Activated effector memory CD4-positive, alpha-beta T cell treated with Interleukin-2 at 50 U/mL for 16 hours (primary cell): ENCODE measurements at places on chromosomes 5 and 9.

DNA sequence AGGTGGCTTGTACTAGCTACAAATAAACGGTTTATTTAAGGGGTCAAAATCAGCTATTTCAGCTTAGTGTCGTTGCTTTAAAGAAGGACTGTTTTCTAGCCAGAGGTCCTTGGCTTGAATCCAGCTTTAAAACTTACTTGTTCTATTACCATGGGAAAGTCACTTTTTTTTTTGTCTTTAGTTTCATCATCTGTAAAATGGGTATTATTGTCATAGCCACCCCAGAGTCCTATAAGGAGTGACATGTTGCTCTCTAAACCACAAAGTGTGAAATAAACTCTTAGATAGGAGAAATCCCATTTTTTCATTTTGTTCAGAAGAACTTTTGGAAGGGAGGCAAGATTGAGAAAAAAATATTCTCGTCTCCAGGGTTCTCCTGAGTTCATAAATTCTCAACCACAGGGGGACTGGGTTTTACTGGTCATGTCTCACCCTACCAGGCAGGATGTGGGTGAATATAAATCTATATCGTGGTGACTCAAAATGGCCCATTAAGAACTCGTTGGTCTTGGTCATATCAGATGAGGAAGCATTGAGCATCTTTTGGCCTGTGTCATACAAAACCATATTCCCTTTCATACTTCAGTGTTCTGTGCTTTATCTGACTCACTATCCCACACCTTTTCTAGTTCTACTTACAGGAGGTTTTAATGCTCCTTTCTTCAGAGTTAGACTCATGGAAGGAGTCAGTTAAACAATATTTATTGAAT is 202.7 kb upstream of the NR3C1 start:
- DNase-seq, result no peak

DNA sequence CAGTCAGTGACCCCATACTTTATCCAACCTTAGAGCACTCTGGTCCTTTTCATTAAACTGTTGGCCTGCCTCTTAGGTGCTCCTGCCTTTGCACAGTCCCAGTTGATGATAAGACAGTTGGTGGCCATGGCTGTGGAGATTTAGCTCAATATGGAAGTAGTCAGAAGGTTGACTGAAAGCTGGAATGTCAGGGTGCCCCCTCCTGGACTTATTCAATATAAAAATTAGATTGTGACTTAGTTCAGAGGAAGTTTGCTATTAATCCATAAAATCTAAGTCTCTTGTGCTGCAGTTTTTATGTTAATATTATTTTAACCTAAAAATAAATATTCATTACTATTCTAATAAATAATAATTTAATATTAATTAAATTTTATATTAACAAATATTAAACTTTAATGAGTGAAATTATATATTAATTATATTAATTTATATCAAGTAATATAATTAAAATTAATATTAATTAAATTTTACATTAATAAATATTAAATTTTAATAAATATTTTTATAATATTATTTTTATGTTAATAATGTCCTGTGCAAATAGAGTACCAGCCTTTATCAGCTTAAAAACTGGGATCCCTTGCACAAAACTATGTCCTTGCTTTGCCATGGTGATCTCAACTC is 77.7 kb upstream of the ADAMTSL1 start:
- no peak for DNase-seq

- no peak for DNase-seq
Measured at GRCh38 chr9:4070266-4070665, 229.6 kb downstream of the GLIS3 start.

- DNase-seq, result no peak
Measured at GRCh38 chr9:133429641-133430161, 7.5 kb downstream of the ADAMTS13 start.

DNA sequence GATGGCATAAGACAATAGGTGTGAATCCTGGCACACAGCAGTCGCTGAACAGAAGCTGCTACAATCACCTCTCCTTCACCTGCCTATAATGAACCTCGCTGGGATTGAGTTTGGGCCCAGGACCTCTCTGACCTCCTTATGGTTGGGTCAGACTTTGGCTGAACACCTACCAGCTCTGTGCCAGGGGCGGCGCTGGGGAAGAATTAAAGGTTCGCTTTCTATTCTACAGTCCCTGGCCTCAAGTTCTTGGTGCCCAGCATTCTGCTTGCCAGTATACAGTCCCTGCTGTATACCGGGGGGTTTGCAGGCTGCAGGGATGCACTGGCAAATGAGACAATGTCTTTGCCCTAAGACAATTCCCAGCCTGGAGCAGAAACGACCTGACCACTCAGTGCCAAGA is 895 bp upstream of the STRBP start:
- no peak for DNase-seq

- no peak for DNase-seq
Measured at GRCh38 chr5:52476346-52476745, 311.4 kb upstream of the ITGA1 start.

DNA sequence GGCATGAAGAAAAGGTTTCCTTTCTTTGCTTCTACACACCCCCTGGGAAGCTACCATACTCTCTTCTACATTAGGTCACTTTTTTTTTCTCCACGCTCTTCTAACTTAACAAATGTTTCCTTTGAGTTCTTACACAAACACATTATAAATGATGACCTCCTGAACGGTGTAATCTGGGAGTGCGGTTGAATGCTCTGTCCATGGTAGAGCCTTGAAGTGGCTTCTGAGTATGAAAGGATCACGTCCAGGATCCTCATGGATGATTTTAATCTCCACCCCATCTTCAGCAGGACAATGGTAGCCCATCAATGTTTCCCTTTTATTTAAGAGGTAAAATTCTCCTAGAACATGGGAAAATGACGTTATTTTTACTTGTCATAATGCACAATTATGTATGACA is 587.3 kb downstream of the SEMA5A start:
- no peak for DNase-seq

DNA sequence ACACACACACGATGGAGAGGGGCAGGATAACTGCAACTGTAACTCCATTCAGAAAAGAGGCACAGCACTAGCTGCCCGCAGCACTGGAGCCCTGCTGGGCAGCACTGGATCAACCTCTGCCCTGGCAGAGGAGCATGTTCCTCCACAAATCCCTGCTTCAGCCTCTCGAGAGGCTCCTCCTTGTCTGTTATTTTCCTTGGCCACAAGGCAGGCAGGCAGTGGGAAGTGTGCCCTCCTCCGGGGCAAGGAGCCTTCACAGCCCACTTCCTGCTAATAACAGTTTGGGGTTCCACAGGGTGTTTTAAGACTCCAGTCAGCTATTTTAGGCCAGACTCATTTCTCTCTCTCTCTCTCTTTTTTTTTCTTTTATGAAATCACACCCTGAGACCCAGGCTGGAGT is 11.8 kb downstream of the FXN start:
- no peak for DNase-seq

- no peak for DNase-seq
Measured at GRCh38 chr9:17116400-17116837, 18.4 kb upstream of the CNTLN start.

DNA sequence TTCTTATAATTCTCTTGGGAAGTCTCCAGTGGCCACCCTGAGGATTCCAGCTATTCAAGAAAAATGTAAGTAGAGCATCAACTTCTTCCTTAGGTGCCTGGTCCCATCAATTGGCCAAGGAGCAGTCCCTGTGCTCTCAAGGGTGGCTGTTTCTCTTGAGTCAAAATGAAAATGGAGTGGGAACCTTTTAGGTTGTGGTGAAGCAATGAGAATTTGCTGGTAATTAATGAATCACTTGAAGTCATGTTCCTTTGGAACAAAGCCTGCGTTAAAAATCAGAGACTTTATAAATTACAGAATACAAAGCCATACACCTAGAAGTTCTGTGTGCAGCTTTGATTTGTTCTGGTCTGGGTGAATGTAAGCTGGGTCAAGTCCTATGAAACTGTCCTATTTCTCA is 48.9 kb downstream of the IL31RA start:
- no peak for DNase-seq

GRCh38 chr9:98929895-98930341 is 13.8 kb upstream of the COL15A1 start:
- DNase-seq, result no peak

DNA sequence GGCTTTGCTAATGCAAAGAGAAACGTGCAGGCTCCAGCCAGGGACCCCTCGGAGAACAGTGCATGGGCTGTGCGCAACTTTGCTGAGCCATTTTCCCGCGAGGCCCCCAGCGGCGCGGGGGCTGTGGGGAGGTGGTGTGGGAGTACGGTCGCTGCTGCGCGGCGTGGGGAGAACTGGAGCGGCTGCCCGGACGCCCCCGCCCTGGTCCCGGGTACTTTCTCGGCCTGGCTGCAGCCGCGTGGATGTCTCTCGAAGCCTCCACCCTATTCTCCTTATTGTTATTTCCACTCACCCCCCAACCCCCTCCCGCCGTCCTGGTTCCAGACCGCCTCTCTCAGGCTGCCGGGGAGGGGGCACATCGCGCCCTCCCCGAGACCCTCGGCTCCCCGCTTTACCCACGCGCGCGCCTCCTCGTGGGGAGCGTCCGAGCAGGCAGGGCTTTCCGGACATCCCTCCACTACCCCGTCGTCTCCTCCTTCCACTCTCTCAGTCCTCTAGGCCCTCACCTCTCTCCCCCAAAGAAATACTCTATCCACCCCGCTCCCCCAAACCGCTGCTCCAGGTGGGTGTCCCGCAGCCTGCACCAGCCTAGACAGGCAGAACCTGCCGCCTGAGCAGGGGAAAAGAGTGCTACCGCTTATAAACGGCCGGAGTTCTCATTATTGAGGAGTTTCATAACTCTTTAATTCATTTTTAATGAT is 68.6 kb upstream of the TBCA start:
- DNase-seq, result no peak

DNA sequence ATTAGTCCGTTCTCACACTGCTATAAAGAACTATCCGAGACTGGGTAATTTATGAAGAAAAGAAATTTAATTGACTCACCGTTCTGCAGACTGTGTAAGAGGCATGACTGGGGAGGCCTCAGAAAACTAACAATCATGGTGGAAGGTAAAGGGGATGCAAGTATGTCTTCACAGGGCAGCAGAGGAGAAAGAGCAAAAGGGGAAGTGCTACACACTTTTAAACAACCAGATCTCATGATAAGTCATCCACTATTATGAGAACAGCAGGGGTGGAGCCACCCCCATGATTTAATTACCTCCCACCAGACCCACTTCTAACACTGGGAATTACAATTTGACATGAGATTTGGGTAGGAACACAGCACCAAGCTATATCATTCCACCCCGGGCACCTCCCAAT is 26.6 kb downstream of the FST start:
- no peak for DNase-seq

- no peak for DNase-seq
Measured at GRCh38 chr9:16119261-16120230, 566.7 kb downstream of the CCDC171 start.

- DNase-seq, result no peak
Measured at GRCh38 chr5:40619421-40619820, 60.3 kb upstream of the PTGER4 start.

DNA sequence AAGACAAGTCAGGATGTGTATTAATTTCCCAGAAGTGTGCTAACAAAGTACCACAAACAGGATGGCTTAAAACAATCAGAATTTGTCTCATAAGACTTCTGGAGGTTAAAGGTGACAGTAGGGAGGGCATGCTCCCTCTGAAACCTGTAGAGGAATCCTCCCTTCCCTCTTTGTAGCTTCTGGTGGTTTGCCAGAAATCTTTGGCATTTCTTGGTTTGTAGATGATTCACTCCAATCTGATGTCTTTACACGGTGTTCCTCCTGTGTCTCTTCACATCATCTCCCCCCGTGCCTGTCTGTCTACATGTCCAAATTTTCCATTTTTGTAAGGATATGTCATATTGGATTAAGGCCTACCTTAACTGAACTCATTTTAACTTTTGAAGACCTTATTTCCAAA is 471.5 kb downstream of the ZNF608 start:
- DNase-seq, result no peak

GRCh38 chr5:10201223-10201868 is 48.3 kb downstream of the ATPSCKMT start:
- DNase-seq, result no peak

DNA sequence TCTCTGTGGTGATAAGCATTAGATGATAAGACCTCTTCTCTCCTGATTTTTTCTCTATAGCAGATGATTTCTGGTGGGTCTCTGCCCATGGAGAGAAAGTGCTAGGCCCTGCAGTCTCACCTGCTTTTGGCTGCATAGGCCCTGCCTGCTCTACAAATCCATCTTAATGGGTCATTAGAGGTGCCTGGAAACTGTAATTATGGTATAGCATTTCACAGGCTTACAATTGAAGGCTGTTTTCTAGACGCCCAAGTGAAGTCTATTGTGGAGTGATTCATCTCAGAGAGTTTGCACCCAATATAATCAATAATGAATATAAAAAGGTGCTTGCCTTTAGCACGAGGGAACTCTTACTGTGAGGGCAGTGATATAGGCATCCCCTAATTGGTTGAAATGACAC is 33.8 kb downstream of the NEUROG1 start:
- no peak for DNase-seq

DNA sequence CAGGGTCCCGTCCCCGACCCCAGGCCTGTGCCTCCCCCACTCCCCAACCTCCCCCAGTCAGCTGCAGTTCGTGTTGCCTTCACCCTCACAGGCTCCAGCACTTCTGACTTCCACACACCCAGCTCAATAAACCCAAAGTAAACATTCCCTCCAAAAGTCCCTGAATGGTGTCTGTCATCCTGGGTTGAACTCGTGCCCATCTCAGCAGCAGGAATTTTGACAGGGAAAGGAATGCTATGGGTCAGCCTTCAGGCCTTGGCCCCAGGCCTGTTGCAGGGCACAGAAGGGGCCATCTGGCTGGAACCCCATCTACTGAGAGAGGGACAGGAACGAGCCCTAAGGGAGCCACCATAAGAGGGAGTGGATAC is 29.6 kb upstream of the CNOT6 start:
- no peak for DNase-seq

DNA sequence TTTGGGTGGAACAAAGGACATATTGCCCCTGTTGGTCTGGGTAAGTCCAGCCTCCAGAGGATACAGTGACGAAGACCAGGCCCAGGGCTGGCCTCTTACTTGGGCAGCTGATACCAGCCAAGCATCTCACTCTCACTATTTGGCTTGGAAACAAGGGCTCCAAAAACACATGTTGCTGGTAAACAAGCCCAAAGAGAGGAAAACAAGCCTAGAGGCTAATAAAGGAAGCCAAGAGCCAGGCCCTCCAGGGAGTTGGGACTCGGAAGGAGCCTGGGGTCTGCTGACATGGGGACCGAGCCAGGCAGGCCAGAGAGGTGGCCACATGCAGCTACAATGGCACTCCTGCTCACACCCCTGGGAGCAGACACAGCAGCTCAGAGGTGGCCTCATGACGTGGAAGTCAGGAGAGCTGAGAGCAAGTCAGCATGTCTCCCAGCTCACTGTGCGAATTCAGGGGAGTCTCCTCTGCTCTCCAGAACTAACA is 5.7 kb downstream of the SPARC start:
- no peak for DNase-seq

DNA sequence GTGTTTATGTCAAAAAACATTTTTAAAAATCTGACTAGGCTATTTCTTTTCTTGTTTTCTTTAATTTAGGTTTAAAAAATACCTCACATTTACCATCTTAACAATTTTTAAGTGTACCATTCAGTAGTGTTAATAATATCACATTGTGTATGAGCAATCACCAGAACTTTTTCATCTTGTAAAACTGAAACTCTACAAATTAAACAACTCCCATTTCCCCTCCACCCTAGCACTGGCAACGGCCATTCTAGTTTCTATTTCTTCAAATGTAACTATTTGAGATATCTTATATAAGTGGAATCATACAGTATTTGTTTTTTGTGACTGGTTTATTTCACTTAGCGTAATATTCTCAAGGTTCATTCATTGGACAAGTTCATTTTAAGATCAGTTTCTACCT is 27.7 kb downstream of the PLCXD3 start:
- no peak for DNase-seq

GRCh38 chr9:14813336-14814248 is 91.1 kb upstream of the CER1 start:
- DNase-seq, result no peak

- DNase-seq, result no peak
Measured at GRCh38 chr9:123375469-123376132, 19.6 kb downstream of the CRB2 start.
